ENCODE measurements at places on chromosomes 6 and 20. TPM values are rescaled to one million over a fixed set of nuclear protein-coding genes. Genes with fewer than 3 reads are reported as not detected.

ZC2HC1B gene
- polyA plus RNA-seq: not detected

ENPP5 gene
- 26.8 TPM for polyA plus RNA-seq

FNDC11 gene
- polyA plus RNA-seq: not detected

ZNF831 gene
- polyA plus RNA-seq: 0.04 TPM

PACRG gene
- 1.8 TPM for polyA plus RNA-seq

KCNG1 gene
- 0.03 TPM for polyA plus RNA-seq

HCRTR2 gene
- polyA plus RNA-seq: 0.01 TPM

GGTLC1 gene
- not detected for polyA plus RNA-seq

ZNF391 gene
- 0.49 TPM for polyA plus RNA-seq

- DNase-seq: no peak
These were observed 800.4 kb downstream of the KIF16B start for GRCh38 chr20:15772826-15773225.

DNA sequence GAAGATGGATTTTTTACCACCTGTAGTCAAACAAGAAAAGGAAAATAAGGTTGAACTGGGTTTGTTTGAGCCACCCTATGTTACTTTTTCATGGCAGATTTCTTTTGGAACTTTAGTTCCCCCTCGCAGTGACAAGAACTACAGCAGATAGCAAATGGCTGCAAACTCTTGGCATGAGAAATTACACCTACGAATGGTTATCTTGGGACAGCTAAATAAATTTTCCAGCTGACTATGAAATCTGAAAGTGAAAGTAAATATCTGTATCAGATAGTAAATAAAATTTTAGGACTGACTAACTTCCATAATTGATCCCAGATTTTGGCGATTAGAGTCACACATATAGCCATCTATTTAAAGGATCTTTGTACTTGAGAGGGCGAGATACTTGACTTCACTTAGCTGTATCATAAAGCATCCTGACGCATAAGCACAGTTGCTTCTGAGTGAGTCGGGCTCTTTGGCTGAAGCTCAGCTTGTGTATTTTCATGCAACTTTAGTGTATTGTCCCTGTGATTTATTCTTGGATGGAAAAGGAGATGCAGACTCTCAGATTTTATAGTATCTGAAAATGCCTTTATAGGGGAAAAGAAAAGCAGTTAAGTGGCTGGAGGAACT lies 125.3 kb upstream of the B3GAT2 start:
- no peak for DNase-seq

- no peak for DNase-seq
These were observed 8.0 kb upstream of the PERP start for GRCh38 chr6:138115201-138115600.

DNA sequence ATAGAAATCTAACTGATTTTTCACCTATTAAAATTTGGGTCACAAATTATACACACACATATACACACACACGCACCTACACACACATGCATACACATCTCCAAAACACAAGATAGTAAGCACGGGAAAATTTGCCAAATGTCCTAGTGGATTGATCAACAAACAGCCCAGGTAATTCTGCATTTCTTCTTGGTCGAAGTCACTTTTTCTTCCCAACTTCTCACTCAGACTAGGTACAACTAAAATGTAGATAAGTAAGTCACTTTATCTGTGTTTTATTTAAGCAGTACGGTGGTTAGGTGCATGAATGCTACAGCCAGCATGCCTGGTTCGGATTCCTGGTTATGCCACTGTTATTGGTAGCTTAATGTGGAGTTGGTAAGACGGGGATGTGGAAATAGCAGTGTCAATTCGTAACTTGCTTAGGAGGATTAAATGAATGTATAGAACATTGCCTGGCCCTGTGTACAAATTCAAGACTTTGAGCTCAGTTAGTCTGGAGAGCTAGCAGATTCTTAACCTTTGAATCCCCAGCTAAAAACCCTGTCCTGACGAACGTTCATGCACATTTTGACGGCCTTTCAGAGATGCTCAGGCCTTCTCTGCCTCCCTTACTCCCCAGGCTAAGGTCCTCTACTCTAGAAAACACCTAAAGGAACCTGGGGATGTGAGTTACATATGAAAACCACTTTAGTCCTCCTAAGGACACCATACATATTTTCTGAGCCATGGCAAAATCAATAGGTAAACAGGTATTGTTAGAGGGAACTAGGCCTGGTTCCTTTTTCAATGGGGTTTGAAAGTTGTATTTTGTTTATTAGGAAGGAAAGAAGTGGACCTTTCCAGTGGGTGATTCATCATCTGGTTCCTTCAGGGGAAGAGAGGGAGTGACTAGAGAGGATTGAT lies 50.9 kb downstream of the CYP24A1 start:
- DNase-seq: no peak

DNA sequence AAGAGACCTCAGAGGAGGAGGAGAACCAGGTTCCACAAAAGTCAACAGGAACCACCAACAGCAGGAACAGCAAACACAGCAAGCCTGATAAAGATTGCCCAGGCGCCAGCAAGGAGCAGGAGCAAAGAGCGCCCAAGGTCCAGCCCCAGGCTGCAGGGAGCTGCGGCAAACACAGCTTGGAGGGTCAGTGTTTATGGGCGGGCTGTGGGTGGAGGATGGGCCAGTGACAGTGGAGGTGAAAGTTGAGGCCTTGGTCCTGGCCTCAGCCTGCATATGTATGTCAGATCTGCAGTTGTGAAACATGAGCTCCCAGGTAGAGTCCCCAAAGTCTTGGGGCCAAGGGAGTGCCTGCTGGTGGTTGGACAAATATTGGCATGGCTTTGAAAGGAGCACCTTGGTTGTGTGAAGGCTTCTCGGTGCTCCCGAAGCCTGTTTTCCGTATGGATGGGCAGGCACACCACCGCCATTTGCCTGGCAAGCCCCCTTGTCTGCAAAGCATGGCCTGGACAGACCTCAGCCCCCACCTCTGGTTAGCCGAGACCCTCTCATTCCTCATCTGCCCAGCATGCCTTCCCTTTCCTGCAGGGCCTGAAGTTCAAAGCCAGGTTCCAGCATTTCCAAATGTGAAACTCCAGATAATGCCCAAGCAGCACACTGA lies 2.0 kb upstream of the CAPN11 start:
- no peak for DNase-seq

DNA sequence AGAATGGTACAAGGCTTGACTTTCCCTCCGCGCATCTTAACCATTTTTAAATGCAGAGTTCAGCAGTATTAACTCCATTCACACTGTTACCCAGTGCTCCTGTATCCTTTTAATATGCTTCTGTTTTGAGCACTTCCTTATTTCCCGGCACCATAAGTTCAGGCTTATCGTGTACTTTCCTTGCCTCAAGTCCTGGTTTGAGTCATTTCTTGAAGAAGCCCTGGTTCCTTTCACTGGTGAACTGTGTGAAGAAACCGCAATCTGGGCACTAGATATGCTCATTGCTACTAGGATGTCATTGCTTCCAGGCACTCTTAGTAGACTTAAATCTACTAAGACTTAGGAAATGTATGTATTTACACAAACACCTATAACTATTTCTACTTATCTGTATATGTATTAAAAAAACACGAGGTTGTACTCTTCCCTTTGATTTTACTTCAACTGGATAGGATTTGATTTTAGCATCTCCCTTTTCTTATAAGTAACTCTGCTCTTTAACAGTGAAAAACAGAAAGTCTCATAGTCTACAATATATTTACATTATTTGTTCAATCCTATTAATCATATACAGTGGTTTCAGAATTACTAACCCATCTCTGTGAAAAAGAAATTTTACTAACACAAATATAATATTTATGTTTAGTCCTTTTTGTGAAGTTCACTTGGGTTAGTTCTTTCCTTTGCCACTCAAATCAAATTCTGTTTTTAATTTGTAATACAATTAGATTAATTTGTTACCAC lies 135.5 kb downstream of the CDKAL1 start:
- no peak for DNase-seq

DNA sequence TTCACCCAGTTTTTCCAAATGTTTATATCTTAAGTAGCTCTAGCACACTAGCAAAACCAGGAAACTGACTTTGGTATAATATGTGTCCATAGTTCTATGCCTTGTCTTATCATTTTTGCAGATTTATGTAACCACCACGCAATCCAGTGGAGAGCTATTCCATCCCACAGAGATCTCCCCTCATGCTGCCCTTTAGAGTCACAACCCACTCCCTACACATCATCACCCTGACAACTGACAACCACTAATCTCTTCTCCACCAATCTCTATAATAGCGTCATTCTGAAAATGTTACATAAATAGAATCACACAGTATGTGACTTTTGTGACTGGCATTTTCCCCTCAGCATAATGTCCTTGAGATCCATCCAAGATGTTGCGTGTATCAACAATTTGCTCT lies 29.1 kb downstream of the HLA-DRB5 start:
- DNase-seq: no peak
